Panc1 (cell line): ENCODE measurements at places on chromosomes 6 and 20.

GRCh38 chr6:170402318-170403040 is 95.9 kb downstream of the FAM120B start:
- DNase-seq = no peak

DNA sequence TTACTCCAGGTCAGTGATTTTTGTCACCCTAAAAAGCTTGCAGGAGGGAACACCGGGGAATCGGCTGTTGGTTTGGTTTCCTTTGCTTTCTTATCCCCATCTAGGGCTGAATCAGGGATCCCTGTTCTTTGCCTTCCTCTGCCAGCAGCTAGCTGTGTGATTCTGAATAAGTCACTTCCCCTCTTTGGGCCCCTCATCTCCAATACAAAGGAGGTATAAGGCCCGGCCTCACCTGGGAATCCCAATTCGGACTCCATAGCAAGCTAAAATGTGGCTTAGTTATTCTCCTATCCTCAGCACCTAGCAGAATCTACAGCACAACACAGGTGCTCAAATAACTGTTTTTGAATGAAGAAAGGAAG is 18.5 kb upstream of the ARMC12 start:
- no peak for DNase-seq

GRCh38 chr6:112389361-112389760 is 42.2 kb downstream of the RFPL4B start:
- no peak for DNase-seq

DNA sequence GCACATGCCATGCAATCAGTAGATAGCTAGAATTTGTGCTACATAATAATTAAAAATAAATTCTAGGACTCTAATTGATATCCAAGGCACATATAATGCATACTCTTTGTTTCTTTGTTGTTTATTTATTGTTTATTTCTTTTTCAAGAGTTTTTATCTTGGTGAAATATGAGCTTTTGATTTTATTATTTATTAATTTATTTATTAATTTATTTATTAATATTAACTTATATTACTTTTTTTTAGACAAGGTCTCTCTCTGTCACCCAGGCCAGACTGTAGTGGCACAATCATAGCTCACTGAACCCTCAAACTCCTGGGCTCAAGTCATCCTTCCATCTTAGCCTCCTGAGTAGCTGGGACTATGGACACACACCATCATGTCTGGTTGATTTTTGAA is 519.9 kb downstream of the HAO1 start:
- DNase-seq = no peak

- DNase-seq = no peak
These were observed 128.9 kb downstream of the FOXC1 start for GRCh38 chr6:1738558-1739081.

DNA sequence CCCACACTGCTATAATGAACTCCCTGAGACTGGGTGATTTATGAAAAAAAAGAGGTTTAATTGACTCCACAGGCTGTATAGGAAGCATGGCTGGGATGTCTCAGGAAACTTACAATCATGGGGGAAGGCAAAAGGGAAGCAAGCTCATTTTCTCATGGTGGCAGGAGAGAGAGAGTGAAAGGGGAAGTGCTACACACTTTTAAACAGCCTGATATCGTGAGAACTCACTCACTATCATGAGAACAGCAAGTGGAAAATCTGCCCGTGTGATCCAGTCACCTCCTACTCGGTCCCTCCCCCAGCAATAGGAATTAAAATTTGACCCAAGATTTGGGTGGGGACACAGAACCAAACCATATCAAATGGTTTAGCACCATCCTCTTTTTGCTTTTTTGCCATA is 116.6 kb upstream of the CEP162 start:
- DNase-seq = no peak

GRCh38 chr20:47057661-47058060 is 163.0 kb downstream of the EYA2 start:
- DNase-seq = no peak

GRCh38 chr6:132971676-132972075 is 157.3 kb downstream of the RPS12 start:
- no peak for DNase-seq

DNA sequence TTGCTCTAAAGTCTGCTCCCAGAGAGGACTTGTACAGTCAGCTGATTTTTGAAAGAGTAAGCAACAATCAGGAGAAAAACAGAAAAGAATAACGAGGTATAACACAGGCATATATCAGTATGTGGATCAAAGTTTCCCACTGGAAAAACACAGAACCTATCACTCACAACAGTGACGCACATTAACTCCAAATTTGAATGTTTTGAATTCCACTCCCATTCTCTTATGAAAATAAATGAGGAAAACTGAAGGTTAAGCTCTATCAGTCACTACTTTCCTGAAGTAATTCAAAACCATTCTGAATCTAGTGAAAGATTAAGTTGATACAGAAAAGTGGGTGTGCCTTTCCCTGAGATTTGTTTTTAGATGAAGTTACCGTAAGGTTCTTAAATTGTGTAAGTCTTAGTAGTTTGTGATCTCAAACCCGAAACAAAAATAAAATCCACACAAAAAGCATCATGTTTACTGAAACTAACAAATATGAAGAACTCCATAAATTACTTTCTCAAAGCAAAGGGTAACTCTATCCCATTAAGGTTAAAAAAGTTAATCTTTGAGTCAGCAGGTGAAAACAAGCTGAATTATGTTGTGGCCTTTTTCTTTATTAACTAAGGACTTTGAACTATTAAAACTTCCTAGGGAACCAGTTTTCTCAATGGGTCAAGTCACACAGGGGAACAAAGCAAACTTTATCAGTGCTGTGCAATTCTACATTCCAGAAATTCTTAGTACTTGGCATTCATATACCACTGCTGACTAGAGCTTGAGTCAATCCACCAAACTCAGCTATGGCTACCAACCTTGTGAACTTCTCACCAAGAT is 115.7 kb downstream of the OGFRL1 start:
- DNase-seq = peak; percentile 84

- no peak for DNase-seq
These were observed 26.7 kb downstream of the KAT14 start for GRCh38 chr20:18164356-18164755.

DNA sequence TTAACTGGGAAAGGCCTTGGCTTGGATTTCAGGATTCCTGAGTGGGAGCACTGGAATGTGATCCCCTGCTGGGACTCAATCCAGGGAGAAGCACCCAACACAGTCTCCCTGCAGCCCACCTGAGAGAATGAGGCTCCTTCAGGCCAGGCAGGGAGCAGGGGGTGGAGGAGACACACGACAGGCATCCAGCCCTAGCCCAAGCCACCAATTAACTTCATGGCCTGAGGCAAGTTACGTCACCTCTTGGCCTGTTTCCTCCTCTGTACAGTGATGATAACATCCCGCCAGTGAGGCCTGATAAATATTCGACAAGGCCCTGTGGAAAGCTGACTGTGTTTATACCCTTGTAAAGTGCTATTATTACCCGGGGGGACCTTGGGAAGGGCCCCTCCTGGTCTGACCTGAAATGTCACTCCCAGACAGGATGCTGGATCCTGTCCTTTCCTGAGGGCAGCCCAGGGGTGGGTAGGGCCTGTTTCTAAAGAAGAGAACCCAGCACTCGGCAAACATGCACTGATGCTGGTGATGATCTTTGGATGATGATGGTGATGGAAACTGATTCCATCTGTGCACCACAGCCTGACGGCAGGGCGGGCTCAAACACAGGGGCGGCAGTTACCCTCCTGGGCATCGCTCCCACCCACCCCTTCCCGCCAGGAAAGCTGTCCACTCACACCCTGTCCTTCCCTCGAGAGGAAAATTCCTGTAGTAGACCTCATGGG is 12.4 kb downstream of the FRS3 start:
- DNase-seq = no peak

GRCh38 chr20:17971300-17972013 is 2.6 kb downstream of the MGME1 start:
- DNase-seq = no peak

GRCh38 chr20:31859266-31859997 is 10.9 kb downstream of the DUSP15 start:
- no peak for DNase-seq

DNA sequence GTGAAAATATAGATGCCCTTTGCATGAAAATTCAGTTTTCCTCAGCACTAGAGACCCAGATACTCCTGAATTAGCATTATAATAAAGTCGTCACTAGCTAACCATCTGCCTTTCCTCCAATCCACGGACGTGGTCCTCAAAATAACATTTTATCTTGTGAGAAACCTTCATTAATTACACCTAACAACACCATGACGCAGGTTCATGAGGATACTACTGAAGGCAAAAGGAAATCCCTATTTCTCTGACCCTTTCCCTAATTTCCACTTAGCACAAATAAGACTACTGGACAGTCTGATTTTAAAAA is 1.3 kb upstream of the PNISR start:
- no peak for DNase-seq

DNA sequence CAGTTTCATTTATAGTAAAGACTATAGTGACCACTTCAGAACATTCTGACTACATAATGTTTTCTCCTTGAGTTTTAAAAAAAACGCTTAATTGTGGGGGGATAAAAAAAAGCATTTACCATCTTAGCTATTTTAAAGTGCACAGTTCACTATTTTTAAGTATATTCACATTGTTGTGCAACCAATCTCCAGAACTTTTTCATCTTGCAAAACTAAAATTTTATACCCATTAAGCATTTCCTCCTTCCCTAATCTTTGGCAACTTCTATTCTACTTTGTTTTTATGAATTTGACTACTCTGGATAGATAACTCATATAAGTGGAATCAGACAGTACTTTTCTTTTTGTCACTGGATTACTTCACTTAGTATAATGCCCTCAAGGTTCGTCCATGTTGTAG is 62.3 kb downstream of the FKBP5 start:
- DNase-seq = no peak

DNA sequence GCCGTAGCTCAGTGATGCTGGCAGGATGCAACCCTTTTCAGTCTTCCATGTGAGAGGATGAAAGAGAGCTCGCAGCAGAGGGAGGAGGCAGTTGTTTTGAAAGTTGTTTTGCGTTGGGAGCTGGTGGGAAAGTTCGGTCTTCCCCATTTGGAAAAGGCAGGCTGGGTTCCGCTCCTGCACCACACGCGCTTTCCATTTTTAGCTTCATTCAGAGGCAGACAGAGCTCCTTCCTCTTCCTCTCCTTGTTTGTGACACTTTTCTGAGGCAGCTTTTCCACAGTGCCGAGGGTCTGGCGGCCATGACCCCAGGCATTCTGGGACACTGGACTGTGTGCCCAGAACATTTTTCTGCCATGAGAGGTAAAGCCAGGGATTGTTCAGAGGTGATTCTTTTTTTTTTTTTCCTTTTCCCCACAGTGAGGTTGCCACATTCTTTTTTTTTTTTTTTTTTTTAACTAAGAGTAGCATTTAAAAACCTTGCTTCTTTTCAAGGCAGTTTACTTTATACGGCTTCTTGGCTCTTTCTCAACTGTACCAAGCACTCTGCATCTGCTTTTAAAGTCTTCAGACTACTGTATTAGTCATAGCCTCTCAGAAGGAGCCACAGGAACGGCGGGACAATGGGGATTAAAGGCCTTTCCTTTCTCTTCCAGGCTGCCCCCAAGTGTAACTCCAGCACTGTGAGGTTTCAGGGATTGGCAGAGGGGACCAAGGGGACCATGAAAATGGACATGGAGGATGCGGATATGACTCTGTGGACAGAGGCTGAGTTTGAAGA is 1.6 kb downstream of the PRDM1 start:
- DNase-seq = no peak

- DNase-seq = no peak
These were observed 777.8 kb upstream of the NRSN1 start for GRCh38 chr6:23348185-23348584.

- no peak for DNase-seq
These were observed 14.6 kb downstream of the HDGFL1 start for GRCh38 chr6:22583927-22584326.

- DNase-seq = peak; percentile 67
These were observed 815.5 kb upstream of the SLC35B3 start for GRCh38 chr6:9250852-9251251.

- no peak for DNase-seq
These were observed 62.2 kb upstream of the IMPG1 start for GRCh38 chr6:76134651-76135050.

DNA sequence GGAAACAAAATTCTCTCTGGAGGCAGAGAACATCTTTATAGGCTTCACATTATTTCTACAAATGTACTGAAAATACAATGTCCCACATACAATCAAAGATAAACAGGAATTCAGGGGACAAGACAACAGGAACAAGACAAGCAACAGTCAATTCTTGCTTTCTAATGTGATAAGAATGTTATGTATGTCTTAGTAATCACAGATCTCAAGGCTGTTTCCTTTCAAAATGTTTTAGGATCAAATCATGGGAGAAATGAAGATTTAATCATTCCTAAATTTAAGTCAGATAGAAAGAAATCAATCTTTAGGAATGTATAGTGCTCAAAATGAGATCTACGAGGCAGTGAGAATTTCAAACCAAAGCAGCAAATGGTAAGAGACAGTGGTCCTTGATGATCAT is 32.1 kb downstream of the NEDD9 start:
- no peak for DNase-seq

GRCh38 chr6:126380072-126380583 is 40.2 kb downstream of the CENPW start:
- DNase-seq = no peak

DNA sequence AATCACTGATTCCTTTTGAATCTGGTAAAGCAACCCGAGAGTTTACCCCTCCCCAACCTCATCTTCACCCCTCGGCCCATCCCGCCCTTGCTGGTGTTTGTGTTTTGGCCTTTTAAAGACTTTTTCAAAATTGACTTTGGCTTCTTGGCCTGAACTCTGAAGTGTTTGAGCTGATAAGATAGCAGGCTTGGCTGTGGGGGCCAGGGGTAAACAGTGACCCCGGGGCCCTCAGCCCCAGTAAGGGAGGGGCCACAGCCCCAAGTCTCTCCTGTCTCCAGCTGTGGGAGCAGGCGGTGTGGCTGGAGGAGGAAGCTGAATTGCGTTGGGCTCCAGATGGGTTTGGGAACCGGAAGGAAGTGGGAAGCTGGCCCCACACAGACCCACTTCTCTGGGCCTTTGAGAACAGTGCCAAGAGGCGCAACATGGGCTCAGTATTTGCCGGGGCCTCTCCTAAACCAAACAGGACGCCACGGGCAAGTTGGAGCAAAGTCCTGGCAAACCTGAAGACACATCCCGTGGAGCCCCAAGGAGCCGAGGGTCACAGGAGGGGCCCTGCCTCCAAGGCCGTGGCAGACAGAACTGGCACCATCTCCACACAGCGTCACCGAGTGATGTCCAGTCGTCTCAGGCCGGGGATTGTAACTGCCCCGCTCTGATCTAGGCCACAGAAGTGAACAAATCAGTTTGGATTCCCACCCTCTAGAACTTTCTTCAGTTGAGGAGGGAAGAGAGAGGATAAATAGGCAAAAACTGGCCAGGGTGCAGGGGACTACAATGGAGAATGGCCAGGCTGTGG is 54.3 kb upstream of the PTPN1 start:
- DNase-seq = no peak
